ENCODE measurements at places on chromosomes 6 and 20.

DNA sequence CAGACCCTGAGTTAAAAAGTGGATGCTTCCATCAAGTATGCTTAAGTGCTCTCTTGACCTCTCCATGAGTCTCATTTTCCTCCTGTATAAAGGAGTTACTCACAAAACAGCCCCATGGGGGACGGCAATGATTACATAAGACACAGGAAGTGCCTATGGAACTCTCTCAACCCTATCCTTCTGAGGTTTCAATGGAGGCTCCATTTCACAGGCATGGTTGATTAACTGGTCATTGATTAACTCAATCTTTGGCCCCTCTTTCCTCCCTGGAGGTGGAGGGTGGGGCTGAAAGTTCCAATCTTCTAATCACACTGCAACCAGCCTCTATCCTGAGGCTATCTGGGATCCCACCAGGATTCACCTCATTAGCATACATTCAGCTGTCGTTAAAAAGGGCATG is 29.3 kb downstream of the CST8 start:
- no peak for ATAC-seq

DNA sequence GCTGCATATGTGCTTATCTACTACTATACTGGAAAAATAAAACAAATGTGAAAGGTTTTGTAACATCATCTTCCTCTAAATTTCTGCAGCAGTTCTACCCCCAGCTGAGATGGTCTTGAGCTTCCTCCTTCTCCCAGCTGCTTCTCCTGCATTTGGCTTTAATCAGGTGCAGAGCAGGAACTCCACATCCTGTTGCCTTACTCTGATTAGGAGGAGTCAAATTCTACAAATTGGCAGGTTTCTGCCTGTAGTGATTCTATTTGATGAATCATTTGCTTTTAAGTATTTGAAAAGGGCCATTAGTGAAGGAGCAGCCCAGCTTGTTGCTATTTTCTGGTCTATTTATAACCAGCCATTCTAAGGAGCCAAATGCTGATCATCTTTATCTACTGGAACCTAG is 224.5 kb downstream of the GMDS start:
- ATAC-seq, result peak; percentile 74

DNA sequence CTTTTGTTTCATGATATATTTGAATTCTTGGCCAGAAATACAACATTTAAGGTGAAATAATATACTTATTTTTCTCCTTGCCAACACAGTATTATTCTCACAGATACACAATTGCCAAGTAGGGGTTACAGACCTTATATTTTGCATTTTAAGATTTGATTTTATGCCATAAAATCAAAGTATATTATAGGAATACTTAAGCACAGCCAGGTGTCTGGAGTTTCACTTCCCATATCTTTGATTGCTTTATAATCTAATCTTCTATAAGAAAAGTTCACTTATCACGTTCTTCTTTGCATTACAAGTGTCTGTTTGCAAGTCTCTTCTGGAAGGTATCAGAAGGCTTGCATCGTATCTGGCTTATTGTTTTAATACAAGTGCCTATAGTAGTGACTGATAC is 327.7 kb upstream of the MANEA start:
- ATAC-seq, result no peak

- ATAC-seq, result peak; percentile 94
These were observed 107.0 kb upstream of the DST start for GRCh38 chr6:56749632-56750151.

GRCh38 chr20:63787302-63787701 is 43.8 kb downstream of the ZBTB46 start:
- ATAC-seq, result no peak
